ENCODE measurements at places on chromosomes 12 and 14.
A peak's percentile ranks its signal among the peaks of the same experiment; 100 is the strongest.

GRCh38 chr14:96393071-96393691 is 1.3 kb downstream of the AK7 start:
- DNase-seq = no peak

- no peak for DNase-seq
Observed at GRCh38 chr14:32808644-32809043, 130.0 kb upstream of the NPAS3 start.

GRCh38 chr14:25041484-25041883 is 8.5 kb downstream of the STXBP6 start:
- no peak for DNase-seq

- DNase-seq = no peak
Observed at GRCh38 chr14:91877376-91877915, 10.1 kb upstream of the TC2N start.

GRCh38 chr14:50718949-50719348 is 50.8 kb upstream of the SAV1 start:
- DNase-seq = peak; percentile 70

- DNase-seq = no peak
Observed at GRCh38 chr12:20778969-20779368, 31.5 kb upstream of the SLCO1B3 start.

GRCh38 chr12:53074283-53074998 is 4.7 kb downstream of the SPRYD3 start:
- no peak for DNase-seq

GRCh38 chr12:3962631-3963483 is 89.7 kb upstream of the PARP11 start:
- no peak for DNase-seq

GRCh38 chr12:75317784-75318183 is 12.3 kb downstream of the CAPS2 start:
- no peak for DNase-seq

GRCh38 chr12:19474147-19474546 is 34.9 kb downstream of the AEBP2 start:
- no peak for DNase-seq

GRCh38 chr12:121495746-121496145 is 85.1 kb downstream of the KDM2B start:
- no peak for DNase-seq
